NCI-H1436 (cell line): ENCODE measurements at places on chromosomes 12 and 14.

DNA sequence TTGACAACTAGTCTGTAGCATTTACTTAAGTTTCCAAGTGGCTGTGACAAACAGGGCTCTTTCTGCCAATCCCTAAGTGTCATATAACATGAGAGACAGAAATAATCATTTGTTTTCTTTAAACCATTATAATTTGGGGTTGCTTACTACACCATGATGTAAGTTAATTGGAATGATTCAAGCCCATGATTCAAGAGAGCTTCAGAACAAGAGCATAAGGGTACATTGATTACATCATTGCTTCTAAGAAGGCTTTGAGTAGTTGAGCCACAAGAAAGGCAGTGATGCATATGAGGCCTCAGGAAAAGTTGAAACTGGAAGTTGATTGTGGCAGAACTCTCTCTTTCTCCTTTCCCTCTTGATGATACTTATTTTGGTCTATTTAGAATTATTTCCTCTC lies 444.0 kb downstream of the CCER1 start:
- DNase-seq, result no peak

GRCh38 chr12:116076399-116076798 lies 201.1 kb downstream of the MED13L start:
- DNase-seq, result no peak

- no peak for DNase-seq
These were observed 98.9 kb downstream of the ACSS3 start for GRCh38 chr12:81176796-81177195.

GRCh38 chr12:118302053-118302452 lies 70.7 kb downstream of the TAOK3 start:
- no peak for DNase-seq

GRCh38 chr14:65373671-65374039 lies 38.9 kb upstream of the FUT8 start:
- no peak for DNase-seq
